ENCODE measurements at places on chromosomes 13 and 19.

DNA sequence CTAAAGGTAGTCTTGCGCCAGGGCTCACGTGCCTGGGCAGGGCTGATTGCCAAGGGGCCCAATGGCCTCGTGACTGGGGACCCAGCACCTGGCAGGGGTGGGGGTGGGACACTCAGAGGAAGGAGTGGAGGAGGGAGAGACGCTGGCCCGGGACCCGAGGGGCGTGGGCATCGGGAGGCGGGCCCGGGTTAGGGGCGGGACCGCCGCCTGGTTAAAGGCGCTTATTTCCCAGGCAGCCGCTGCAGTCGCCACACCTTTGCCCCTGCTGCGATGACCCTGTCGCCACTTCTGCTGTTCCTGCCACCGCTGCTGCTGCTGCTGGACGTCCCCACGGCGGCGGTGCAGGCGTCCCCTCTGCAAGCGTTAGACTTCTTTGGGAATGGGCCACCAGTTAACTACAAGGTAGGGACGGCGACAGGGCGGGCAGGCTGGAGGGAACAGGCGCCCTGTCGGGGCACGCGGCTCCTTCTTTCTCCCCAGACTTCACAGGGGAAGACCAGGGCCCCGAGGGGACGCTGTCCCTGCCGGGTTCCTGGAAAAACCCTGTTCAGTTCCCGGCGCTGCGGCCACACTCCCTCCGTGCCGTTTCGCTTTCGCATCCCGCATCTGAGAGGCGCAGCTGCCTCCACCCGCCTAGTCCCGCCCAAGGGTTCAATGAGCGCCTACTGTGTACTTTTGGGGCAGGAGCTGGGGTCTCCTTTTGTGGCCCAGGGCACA, at the start of gene IFI30:
Gene IFI30, plus strand, starts transcription at position 242 of the 717 bp plus-strand sequence. Its CDS starts 29 bp downstream, at position 271.
- peak; percentile 68 for DNase-seq

DNA sequence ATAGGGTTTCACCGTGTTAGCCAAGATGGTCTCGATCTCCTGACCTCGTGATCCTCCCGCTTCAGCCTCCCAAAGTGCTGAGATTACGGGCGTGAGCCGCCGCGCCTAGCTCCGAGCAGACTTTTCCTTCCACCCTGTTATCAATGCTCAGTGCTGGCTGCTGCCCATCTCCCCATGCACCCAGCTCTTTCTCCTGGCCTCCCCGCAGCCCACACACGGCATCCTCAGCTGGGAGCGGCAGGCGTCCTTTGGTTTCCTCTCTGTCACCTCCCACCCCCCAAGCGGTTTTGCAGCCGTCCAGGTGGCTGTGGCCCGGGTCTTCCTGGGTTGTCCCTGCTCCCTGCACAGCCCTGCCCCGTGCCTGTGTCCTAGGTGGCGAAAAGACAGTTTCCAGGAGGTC, 12.1 kb downstream of the PRR22 start:
- no peak for DNase-seq

- DNase-seq, result no peak
Measured at GRCh38 chr19:51372021-51372648, 319 bp downstream of the NKG7 start.

GRCh38 chr19:41993612-41994483, at the start of gene ATP1A3:
ATP1A3 (minus strand) TSS chr19:41994230; CDS start chr19:41994076, 154 bp downstream.
- peak; percentile 78 for DNase-seq

DNA sequence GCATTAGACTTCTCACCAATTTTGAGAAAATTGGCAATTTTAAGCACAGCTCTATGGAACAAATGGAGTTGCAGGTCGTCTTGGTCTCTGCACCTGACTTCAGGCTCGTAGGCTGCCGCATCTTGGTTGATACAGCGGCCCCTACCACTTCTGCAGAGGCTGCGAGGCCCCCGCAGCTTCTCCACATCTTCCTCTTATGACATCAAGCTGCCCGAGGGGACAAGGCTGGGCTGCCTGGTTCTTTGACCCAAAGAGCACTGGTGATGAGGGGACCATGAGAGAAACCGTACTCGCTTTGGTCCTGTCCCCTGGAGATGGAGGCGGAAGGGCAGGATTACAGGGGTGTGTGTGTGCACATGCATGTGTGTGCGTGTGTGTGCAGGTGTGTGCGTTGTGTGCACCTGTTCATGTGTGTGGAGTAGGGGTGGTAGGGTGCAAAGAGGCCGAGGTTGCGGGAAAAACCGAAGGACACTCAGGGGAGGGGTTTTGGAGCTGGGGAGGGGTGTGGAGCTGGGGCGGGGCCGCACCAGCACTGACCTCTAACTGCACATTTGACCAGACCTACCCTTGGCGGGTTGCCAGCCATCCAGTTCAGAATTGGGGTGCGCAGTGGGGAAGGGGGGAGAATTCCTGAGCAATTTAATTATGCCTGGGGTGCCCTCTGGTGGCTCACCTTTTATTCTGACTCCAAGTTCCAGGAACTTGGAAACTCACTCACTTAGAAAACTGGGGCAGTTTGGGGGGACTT, 65.1 kb upstream of the ARHGEF7 start:
- DNase-seq, result peak; percentile 29

DNA sequence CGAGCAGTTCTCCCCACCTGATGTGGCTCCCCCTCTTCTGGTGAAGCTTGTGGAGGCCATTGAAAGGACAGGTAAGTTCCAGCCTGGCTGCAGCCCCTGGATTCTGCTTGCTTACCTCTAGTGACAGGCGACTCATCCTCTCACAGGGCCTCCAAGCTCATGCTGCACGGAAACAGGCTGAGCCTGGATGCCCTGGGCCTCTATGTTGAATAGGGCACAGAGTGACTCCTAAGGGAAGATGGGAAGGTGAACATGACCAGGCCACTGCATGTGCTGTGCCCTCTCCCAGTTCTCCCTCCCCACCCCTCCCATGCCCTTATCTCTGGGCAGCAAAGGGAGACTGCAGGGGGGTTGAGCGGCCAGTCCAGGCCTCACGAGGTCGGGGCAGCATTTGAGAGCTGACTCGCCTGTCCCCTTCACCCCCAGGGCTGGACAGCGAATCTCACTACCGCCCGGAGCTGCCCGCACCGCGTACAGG, 7.6 kb downstream of the PIK3R2 start:
- no peak for DNase-seq

DNA sequence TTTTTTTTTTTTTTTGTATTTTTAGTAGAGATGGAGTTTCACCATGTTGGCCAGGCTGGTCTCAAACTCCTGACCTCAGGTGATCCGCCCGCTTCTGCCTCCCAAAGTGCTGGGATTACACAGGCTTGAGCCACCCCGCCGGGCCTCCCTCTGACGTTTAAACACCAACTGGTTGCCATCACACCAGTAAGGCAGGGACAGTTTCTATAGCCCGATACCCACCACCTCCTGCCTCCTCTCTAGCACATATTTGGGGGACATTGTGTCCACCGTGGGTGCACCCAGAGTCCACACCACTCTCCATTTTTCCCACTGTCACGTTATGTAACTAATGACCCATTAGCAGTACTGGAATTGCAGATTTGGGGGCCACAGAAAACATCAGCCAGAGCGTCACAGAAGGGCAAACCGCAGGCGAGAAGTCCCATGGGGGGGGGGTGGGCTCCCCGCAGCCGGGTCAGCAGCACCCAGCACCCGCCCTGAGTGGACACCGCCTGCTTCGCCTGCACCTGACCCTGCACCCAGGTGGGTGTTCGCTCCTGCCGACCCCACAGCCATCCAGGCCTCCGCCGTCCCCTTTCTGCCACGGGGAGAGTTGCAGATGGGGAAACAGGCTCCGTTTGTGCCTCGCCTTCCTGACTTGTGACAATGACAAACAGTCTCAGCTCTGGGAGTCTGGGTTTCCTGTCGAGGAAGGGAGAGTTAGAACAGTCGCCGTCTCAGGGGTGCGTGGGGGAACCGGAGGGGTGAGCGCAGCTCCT, 3.6 kb downstream of the ONECUT3 start:
- DNase-seq, result no peak

- peak; percentile 70 for DNase-seq
Measured at GRCh38 chr19:31350693-31351055, 1.4 kb upstream of the TSHZ3 start.

DNA sequence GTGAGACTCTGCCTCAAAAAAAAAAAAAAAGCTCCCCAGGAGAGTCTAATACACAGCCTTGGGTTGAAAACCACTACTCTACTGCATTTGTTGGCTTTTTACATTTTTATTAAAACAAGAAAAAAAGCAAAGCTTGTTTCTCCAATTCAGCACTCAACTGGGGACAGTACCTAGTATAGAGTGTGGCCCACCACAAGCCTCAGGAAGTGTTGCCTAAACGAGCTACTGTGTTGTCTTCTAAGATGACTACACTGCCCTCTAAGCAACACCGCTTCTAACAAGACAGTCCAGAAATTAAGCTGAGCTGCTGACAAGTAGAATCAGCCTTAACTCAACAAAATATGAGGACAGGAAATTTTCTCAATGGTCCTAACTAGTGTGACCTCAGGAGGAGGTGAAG, 522.2 kb downstream of the FGF9 start:
- DNase-seq, result no peak

GRCh38 chr13:51394724-51395123, 55.2 kb downstream of the SERPINE3 start:
- no peak for DNase-seq

DNA sequence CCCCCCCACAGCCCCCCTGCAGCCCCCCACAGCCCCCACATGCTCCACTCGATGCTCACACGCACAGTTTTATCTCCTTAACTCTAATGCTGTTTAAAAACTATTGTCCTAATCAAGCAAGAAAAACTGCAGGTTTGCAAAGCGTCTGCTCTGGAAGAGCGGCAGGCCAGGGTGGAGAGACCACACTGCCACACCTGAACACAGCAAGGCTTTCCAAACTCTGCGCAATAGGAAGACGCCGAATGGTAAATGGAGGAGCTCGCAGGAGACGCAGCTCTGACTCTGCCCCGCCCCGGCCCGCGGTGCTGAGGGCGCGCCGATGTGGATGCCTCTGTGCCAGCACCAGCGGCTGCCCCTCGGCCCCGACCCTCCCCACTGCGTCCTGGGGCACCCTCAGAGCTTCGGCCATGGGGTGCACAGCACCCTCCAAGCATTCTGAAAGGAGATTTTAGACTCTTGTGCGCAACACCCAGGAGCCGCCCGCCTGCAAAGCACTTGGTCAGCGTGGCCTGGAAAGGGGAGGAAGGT, 32.4 kb downstream of the RASA3 start:
- DNase-seq, result no peak
